ENCODE measurements at places on chromosomes 11 and 22.

- no peak for DNase-seq
These were observed 54.4 kb upstream of the TSKU start for GRCh38 chr11:76728778-76729177.

DNA sequence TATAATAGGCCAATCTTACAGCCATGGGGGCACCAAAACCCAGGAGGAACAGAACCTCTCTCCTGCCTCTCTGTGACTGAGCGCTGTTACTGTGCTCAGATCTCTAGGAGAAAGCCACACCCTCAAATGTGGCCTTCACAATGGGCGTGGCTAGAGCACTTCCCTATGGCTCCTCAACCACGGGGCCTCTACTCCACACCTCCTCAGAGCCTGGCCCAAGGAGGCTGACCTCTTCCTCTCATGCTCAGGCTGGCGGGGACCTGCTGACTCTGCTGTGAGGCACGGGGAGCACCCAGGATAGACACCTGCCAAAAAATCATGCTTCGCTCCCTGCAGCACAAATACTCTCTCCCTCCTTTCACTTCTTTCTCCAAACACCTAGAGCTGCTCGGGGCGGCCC lies 41.0 kb downstream of the C11orf58 start:
- DNase-seq: no peak

DNA sequence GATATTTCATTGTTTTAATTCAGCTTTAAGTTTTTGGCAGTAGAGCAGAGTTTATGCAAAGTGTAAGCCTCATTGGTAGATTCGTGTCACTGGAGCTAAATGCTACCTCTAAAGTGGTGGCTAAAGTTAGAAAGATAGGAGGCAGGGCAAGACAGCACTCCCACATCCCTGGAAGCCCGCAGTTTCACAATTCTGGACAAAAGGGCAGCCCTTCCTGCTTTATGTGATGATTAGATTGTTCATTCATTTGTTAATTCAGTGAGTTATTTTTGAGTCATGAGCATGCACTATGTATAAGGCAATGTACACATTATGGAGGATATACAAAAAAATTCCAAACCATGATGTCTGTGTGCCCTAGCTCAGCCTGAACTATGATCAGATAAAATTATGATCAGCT lies 52.1 kb upstream of the EIF3M start:
- DNase-seq: no peak

DNA sequence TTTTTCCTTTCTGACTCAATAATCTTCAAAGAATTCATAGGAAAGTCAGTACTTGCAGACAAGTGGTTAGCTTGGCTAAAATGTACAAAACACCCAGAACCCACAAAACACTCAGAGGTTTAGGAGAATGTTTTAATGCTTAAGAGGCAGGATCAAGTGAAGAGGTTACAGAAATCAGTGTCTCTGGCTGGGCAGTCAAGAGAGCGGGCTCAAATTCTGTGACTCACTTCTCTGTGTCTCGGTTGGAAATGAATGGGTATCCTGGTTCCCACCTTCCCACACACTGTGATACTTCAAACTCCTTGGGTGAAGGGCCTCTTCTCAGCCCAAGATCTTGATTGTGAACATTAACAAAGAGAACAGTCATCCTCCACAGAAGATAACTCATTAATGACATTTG lies 3.8 kb downstream of the MPEG1 start:
- no peak for DNase-seq

DNA sequence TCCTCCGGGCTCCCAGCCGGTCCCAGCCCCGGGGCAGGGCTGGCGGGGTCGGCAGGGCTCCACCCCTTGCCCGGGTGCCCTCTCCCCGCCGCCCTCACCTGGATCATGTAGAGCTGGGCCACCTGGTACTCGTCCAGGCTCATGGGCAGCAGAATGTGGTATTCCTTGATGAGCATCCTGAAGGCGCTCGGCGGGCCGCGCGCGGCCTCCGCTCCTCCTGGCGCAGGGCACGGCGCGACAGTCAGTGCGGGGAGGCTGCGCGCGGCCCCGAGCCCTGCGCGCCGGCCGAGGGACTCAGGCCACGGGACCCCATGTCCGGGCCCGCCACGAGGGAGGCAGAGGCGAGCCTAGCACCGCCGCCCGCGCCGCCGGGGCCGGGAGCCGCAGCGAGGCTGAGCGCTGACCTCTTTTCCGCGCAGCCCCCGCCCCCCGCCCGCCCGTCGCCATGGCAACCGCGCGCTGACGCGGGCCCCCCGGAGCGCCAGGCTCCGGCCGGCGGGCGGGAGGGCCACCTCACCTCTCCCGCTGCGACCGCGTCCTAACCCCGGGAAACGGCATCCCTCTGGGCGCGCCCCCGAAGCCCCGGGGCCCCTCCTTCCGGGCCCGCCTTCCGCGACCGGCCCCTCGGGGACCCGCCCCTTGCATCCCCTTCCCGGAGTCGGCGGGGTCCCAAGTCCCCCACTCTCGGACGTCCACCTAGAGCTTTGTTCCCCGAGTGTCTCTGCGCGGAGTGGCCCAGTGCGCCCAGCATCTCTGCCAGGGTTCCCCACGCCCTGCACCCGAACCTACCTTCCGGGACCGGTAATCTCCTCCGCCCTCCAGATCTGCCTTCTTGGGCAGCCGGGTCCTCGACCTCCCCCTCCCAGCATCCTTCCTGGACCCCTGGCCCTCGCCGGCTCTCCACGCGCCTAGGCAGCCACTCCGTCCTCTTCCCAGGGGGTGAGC lies 886 bp downstream of the PITPNM1 start:
- DNase-seq: no peak

DNA sequence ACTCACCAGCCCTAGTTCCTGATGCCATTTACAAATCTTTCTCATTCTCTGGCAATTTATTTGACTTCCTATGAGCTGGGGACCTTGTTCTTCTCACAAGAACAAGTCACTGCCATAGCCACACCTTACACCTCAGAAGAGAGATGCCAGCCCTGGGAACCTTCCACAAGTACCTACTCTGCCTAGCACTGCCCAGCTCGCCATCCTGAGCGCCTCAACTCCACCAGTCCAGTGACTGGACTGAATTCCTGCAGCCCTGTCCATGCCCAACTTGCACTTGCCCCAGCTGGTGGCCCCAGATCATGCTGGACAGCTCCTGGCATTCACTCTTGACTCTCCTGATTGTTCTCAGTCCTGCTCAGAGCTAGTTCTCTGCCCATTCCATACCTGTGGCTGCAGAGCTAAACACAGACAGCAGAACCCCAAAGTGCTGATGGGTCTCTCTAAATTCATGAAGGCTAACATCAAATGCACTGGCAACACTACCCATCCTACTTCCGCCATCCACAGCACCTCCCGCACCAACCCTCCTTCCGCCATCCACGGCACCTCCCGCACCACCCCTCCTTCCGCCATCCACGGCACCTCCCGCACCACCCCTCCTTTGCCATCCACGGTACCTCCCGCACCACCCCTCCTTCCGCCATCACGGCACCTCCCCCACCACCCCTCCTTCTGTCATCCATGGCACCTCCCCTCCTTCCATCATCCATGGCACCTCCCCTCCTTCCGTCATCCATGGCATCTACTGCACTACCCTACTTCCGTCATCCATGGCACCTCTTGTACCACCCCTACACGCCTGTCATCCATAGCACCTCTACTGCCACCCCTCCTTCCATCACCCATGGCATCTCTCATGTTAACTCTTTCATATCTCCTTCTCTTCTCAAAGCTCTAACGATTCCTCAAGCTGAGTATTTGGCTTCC lies 23.6 kb upstream of the SLC25A1 start:
- DNase-seq: no peak

DNA sequence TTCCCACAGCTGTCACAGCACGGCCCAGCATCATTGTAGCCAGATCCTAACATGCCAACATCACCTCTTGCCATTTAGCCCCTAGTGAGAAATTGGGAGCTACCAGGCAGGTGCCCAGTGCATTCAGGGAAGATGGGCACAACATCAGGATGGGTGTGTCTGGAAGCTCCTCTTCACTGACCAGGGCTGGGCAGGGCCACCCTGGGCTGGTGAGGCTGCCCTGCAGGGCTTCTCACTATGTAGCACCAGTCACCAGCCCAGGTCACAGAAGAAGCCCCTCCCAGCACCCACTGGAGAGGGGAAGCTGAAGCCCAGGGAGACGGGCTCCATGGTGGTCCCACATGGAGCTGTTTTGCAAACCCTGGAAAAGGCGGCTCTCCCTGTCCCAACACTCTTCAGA lies 13.9 kb downstream of the ZNF74 start:
- DNase-seq: no peak

DNA sequence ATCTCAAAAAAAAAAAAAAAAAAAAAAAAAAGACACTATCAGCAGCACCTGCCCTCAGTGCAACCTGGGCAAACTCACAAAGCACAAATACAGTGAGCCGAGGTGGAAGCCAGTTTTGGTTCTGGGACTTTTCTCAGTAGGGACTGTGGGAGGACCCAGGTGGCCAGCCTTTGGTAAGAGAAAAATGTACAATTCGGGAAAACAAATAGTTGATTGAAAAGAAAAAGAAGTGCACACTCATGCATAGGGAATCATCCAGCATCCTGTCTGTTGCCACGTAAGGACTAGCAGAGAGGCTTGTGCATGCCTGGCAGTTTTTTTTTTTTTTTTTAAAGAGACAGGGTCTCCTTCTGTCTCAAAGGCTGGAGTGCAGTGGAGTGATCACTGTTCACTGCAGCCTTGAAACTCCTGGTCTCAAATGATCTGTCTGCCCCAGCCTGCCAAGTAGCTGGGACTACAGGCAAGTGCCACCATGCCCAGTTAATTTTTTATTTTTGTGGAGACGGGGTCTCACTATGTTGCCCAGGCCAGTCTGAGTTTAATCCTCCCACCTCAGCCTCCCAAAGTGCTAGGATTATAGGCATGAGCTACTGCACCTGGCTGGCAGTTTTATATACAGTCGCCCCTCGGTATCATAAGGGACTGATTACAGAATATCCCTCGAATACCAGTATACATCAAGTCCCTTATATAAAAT lies 36.7 kb downstream of the TPST2 start:
- no peak for DNase-seq

DNA sequence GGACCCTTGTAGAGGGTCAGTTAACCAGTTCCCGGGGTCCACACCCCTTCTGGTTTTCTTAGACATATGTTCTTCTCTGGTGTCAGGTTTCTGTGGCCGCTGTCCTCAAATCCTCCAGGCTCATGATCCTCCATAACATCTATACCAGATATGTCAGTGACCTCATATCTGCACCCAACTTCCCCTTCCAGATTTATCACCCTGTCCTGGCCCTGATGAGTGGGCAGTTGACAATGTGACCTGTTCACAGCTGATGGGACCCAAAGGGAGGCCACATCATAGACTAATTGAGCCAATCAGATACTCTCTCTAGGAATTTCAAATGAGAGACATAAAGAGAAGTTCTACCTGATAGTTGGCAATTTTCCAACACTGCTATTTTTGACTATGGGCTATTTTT lies 5.1 kb downstream of the DKK3 start:
- no peak for DNase-seq

DNA sequence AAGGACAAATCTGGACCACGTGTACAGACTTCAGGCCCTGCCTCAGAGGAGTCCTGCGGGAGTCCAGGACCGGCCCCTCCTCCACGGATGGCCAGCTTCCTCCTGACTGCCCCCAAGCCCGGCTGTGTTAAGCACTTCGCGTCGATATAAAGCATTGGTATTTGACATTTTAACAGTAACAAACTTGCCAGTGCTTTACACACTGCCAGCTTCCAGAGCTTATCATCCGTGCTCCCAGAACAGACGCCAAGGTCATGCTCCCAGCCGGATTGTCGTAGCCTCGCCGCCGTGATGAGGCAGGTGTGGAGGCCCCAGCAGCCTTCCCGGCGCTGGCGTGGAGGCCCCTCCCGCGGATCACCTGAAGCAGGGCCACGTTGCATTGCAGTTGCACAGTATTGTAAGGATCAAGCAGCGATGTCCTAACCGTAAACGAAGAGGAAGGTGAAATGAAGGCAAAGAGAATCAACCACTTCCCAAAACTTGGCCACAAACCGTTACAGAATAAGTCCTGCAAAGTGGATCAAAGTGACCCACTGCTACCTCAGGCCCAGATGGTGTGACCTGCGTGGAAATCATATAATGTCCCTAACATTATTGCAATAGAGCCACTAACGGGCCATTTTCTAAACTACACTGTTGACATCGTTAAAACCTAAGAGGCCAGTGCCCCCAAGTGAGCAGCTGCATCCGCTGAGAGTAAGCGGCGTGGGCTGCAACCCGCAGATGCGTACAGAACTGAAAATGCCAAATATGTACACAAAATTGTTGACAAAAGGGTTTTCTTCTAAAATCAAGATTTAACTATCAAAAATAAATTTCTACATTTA lies 51.6 kb downstream of the CERK start:
- no peak for DNase-seq

DNA sequence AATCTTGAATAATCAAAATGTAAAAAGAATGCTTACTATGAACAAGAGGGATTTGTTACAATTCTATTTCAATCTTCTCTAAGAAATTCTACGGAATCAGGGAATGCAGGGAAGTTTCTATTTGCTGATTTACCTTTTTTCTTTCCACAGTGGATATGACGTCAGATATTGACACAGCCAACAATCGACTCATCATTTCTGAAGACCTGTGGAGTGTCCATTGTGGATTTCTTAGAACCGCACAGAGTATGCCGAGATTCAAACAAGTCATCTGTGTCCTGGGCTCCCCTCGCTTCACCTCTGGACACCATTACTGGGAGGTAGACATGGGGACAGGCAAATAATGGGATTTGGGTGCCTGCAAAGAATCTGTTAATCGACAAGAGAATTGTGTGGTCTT lies 4.1 kb upstream of the RFPL1 start:
- DNase-seq: no peak

DNA sequence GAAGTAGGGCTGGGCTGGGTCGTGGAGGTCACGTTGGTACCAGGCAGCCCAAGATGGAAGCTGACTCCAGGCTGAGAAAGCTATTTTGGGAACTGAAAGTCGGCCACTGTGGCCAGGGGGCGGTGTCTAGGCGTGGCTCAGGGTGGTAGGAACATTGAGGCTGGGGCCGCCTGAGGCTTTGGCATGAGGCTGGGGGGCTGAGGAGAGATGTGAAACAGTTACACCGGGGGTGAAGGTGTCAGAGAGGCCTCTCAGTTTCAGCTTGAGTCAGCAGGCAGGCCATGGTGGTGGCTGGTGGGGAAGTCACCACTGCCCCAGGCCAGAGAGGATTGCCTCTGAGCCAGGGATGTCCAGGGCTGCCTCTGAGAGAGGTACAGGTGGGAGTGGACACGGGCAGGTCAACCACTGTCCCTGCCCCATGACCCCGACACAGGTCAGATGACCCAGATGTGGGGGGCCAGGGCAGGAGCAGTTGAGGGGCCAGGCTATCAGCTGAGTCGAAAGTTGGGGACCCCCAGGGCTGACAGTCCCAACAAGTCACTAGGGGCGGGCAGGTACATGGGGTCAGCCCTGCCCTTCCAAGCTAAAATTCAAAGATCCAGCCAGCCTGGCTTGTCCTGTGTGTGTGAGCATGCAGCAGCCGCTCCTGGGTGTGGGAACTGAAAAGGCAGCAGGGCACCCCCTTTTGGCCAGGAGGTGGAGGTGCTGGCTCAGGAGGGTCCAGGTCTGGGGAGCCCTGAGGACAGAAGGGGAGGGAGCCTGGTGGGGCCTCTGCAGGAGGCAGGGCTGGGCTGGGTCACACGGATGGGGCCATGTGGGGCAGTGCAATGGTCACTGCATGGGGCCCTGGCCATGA lies 7.2 kb downstream of the KCNK7 start:
- peak; percentile 57 for DNase-seq
